ENCODE measurements at places on chromosomes 16 and 17.

GRCh38 chr17:17824119-17824782 lies 12.5 kb downstream of the SREBF1 start:
- no peak for DNase-seq

- DNase-seq: no peak
Measured at GRCh38 chr16:87850009-87851006, 19.0 kb downstream of the SLC7A5 start.

DNA sequence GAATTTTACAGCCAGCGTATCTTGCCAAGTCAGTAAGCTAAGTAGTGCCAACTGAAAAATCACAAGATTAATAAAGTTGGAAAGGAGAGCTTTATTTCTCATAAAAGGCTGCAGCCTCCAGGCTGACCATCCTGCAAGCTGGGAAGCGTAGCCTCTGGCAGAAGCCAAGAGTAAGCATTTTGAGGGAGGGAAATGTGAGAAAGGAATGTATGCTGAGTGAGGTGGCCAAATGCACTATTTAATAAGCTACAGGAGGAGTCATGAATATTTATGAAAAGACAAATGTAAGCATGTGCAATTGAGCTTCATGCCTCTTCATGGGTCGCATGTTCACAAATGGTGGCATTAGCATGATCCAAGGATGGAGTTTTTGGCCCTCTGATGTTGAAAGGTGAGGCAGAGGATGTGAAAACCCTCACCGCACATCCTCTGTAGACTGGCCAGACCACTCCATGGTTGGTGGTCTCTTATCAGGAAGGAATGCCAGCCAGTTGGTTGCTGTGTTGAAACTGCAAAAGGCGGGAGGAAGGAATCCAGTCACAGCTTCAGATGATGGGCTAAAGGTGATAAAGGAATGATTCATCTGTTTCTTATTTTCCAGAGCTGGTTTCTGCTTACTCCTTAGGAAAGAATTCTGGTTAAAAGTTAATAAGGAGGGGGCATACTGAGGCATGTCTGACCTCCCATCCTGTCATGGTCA lies 9.2 kb downstream of the KRT33B start:
- peak; percentile 75 for DNase-seq

DNA sequence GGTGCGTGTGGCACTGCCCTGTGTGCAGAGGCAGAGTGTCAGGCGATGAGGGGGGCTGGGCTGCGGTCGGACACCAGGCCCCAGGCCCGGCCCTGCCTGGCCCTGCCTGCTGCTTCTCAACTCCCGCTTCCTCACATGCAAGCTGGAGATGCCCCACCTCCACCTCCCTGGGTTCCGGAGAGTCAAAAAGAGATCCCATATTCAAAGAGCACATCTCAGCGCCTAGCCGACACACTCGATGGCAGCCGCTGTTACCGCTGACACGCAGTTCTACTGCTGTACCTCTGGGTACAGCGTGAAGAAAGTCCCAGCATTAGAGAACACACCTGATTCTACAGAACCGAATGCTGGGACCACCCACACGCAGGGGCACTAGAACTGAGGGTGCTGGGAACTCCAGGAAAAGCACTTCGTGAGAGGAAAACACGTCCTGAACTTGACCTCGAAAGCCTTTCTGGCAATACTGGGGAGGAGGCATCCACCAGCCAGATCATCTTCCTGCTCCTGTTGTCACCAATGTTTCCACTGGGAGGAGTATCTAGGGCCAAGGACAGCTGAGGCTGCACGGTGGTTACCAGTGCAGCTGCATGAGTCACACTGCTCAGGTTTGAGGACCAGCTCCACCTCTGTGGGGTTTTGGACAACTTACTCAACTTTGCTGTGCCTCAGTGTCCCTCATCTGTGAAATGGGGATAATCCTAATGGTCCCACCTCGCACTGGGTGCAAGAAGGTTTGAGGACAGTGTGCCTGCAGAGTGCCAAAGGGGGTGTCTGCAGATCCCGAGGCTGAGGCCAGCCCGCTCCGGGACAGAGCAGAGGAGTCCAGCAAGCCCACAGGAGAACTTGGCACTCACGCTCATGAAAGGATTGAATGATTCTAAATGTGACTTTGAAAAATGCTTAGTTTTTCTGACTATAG lies 100.4 kb upstream of the DNAH17 start:
- DNase-seq: no peak

DNA sequence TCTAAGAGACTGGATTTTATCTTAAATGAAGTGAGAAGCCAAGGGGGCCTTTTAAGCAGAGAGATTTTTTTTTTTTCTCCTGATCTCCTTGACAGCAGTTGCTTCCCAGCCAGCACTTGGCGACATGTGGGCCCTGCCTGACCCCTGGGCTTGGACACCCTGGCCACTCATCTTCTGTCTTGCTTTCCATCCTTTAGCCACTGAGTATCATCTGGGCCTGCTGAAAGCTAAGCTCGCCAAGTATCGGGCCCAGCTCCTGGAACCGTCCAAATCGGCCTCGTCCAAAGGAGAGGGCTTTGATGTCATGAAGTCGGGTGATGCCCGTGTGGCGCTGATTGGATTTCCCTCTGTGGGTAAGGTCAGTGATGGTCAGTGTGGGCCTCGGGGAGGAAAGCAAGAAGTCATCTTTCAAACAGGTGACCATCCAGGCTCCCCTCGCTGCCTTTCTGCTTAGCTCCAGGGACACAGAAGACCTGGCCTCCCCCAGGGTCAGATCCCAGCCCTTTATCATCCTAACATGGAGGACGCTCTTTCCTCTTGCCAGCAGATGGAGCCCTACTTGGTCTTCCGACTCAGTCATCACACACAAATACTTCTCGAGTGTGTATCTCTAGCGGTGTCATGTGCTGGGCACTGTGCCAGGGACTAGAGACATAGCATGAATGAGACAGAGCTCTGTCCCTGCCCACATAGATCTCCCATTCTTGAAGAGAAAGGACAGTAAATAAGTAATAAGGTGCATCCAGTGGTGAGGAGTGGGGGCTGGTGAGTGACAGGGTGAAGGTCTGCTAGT lies 6.1 kb downstream of the DRG2 start:
- no peak for DNase-seq

- no peak for DNase-seq
Measured at GRCh38 chr16:30669903-30670824, 11.9 kb downstream of the FBRS start.

GRCh38 chr16:11510178-11510973 lies 76.3 kb downstream of the LITAF start:
- DNase-seq: no peak

- DNase-seq: no peak
Measured at GRCh38 chr16:17082095-17082882, 388.5 kb downstream of the XYLT1 start.

GRCh38 chr17:32516450-32516849 lies 29.7 kb downstream of the CDK5R1 start:
- no peak for DNase-seq

DNA sequence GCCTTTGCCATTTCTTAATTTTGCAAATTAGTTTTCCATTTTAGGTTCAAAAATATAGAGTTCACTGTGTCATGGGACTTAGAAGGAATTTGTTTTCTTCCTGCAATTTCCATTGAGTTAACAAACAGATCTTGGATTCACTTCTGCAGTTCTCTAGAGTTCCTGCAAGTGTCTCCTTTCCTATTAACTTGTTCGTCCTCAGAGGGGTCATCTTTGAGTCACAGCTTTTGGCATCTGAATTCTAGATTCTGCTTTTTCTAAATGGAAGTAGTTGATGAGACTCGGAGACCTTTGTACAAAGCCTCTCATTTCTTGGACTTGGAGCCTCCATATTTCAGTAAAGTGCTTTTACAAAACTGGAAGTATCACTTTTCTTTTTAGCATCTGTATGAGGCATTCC lies 323.3 kb downstream of the BCAS3 start:
- no peak for DNase-seq

DNA sequence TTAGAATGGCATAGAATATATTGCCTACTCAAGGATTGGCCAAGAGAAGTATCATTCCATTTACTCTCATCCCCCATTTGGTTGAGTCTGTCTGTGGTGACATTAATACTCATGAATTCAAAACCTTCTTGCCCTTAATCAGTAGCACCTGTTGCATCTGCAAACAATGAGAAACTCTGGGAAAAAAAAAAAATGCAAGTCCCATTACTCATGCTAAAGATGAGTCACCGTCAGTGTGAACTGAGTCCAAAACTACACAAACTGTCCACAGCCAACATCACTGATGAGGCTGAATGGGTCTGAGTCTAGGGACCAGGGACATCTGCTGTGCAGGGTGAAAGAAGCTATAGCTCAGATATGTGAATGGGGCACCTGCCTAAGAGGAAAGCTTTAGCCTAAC lies 96.9 kb upstream of the ADAMTS18 start:
- DNase-seq: peak; percentile 19

GRCh38 chr17:1203111-1203966 lies 23.6 kb upstream of the ABR start:
- no peak for DNase-seq

DNA sequence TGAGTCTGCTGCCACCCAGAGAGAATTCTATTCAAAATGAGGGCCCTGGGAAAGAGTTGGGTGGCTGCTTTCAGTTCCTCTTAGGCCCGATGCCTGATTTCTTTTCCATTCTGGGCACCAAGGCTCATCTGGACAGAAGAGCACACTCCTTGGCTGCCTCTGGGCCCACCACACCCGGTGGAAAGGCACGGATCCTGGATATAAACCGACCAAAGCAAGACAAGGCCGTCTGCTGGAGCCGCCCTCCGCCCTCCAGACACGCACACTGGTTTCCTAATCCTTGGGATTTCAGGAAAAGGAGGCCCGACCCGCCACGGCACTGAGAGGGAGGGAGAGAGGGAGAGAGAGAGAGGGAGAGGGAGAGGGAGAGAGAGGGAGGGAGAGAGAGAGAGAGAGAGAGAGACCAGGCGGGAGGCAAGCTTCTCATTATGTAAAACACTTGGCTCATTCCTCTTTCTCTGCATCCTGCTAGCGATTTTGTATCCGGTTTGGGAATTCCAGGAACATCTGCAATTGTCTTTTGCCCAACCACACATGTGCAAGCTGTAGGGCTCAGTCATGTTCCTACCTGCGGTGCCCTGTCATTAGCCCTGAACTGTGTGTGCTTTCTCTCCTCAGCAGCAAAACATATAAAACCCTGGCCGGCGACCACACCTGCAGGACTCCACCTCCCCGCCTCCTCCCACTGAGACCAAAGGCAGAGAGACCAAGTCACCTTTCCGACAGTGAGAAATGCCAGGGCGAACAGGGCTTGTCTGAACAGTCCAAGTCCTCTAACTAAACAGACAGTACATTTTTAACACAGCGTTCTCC lies 347.2 kb downstream of the SOX9 start:
- DNase-seq: peak; percentile 64

GRCh38 chr16:59740858-59741257 lies 1006.7 kb upstream of the GOT2 start:
- no peak for DNase-seq

DNA sequence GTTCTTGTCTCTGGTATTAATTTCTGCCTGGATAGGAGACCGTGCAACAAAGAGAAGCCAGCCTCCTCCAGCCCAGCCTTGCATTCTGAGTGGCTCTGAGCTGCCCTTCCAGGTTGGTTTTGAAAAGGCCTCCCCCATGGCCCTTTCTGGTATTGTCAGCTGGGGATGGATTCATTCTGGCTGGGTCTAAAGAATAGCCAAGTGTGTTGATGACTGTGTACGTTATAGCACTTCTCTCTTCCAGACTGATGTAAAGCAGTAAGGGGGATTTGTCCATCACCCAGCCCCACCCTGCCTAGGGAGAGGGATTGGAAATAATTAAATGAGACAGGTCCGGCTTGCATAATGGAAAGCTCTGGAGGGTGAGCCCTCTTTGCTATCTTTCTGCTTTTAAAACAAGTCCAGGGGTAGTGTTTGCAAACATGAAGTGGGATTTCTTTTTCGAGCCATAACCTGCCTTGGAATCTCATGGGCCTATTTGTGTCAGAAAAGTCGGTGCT lies 146.4 kb downstream of the MSI2 start:
- DNase-seq: no peak

DNA sequence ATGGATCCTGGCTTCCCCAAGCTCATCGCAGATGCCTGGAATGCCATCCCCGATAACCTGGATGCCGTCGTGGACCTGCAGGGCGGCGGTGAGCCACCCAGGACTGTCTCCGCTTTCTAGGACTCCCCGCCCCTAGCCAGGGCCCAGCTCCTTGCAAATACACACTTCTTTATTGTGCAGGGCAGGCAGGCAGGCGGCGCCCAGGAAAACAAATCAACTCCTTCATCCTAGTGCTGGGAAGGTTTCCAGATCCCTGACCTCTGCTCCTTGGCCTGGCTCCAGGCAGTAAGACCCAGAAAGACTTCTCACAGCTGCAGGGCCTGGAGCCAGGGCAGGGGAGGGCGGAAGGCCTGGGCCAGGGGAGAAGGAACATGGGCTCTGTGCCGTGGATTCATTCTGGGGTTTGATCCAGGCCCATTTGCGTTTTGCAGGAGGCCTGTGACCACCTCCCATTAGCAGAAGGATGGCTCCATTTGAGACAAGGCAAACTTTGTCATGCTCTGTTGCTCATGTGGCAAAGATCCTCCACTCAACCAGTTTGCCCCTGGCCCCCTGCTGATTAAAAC lies 6.0 kb upstream of the LPCAT2 start:
- no peak for DNase-seq

DNA sequence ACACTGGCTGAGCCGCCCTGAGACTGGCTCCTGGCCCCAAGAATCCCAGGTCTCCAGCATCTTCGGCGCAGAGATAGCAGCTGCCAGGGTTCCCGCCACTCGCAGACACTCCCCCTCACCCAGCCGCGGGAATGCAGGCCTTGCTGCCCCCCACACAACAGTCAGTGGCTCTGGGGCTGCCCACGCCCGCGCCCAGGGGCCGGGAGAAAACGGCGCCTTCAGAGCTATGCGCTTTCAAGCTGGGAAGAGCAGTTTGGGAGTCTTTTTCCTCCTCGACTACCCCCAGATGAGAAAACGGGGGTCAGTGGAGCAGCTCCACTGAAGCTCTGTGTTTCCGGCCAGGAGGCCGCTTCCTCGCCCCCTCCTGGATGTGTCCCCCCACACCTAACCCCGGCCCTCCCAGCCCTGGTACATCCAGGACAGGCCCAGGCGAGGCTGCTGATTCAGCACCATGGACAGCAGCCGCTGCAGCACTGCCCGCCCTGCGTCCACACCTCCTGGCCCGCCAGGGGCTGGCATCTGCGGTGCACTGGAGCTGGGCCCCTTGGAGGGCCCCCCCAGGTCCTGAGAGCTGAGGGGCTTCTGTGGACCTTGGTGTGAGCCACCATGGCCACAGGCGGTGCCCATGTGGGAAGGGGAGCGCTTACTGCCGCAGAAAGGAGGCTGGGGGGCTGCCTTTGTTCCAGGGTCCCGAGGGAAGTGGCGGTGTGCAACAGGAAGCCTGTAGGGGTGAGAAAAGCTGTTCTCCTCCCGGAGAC lies 35.7 kb downstream of the CACNA1H start:
- DNase-seq: no peak

Data from BJ (cell line).